ENCODE measurements at places on chromosomes 12 and 14. TPM values are rescaled to one million over a fixed set of nuclear protein-coding genes. Genes with fewer than 3 reads are reported as not detected.

GRCh38 chr12:8108808-8109398, 14.5 kb upstream of the CLEC4A start:
- DNase-seq, result peak; percentile 63

DNA sequence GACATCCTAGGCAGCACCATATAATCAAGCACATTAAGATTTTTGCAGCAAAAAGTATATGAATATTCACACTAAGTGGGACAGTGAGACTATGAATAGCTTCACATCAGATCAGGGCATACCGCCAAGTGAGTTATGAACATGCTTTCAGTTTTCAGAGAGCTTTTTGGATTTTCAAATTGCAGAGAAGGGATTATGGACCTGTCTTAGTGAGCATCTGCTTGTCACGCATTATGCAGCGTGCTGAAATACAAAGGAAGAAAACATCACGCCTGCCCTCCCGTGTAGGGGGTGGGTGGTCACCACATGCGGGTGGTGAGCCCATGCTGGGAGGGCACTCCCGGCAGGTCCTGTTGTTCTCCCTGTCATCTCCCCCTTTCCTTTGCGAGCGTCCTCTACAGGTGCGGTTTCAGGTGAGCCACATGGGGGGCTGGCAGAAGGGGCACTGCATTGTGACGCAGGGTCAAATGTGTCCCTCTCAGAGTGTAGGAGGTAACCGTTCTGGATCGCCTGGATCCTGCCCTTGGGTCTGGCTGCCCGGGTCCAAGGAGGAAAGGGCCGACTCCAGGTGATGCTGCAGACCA, 42.6 kb downstream of the TRAF3 start:
- DNase-seq, result no peak

- peak; percentile 3 for DNase-seq
Measured at GRCh38 chr14:21454843-21455544, 929 bp downstream of the CHD8 start.

GRCh38 chr12:124833693-124834122, 30.0 kb downstream of the SCARB1 start:
- DNase-seq, result no peak

DNA sequence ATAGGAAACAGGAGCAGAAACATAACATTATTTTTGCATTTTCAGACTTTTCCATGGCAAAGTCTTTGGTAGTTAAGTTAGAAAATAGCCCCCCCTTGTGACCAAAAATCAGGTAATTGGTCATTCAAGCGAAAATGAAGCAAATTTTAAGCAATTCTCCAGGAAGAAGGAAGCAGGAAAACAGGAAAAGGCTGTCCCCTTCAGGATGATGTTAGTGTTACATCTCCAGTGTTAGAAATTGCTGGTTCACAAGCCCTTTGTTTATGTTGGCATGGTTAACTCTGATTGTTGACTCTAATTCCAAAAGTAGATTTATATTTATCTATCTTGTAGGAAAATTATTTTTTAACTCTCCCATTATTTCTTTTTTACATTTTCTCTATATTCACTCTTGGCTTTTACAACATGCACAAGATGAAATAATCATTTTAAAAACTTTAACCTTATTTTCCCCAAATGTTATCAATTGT, 18.8 kb upstream of the GAS2L3 start:
- DNase-seq, result peak; percentile 81

GRCh38 chr12:98725476-98726247, 80.6 kb downstream of the APAF1 start:
- peak; percentile 64 for DNase-seq

The AMN gene
- total RNA-seq, result not detected

The C14orf180 gene
- not detected for total RNA-seq

GRCh38 chr14:72479461-72479931, 414.4 kb downstream of the DPF3 start:
- DNase-seq, result peak; percentile 18

- DNase-seq, result no peak
Measured at GRCh38 chr14:31083781-31084180, 57.6 kb upstream of the STRN3 start.

The SLC25A47 gene
- not detected for total RNA-seq

DNA sequence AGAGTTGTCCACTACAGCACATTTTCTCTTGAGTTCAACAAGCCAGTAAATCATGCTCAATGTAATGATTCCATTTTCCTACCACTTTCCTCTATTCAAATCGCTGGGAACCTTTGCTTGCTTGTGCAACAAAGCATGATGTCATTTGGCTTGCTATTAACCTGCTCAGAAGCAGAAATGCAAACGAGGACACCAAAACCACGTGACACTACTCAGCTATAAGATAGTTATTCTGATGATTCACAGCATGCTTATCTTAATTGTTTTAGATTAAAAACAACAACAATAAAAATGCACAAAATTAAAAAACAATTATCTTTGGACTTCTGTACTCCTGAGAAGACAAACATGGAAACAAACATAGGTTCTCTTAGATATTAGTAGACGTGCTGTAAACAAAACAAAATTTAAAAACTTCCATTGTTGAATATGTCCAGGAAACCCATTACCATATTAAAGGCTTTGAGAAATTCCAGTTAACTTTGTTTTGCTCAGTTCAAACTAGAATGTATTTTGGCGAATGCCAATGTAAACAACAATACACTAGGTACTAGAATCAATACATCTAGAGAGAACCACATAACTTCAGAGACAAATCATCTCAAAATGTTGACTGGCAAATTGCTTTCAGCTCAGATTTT, 77.5 kb upstream of the KRAS start:
- DNase-seq, result peak; percentile 53

DNA sequence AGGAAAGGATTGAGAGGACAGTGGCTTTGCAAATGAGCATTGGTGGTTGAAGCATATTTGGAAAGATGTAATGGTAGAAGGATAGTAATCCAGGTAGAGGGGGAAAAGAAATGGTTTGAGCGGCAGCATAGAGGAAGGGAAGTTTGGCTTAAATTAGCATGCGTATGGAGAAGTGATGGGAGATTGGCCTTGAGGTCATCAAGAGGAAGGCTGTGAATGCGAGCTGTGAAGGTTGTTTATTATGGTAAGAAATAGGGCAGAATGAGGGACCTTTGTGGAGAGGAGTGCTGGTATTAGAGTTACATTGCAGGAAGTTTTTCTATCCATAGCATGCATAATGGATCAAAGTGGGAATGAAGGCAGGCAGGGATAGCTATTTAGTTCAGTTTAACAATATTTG, 162.1 kb downstream of the TMTC2 start:
- no peak for DNase-seq

DNA sequence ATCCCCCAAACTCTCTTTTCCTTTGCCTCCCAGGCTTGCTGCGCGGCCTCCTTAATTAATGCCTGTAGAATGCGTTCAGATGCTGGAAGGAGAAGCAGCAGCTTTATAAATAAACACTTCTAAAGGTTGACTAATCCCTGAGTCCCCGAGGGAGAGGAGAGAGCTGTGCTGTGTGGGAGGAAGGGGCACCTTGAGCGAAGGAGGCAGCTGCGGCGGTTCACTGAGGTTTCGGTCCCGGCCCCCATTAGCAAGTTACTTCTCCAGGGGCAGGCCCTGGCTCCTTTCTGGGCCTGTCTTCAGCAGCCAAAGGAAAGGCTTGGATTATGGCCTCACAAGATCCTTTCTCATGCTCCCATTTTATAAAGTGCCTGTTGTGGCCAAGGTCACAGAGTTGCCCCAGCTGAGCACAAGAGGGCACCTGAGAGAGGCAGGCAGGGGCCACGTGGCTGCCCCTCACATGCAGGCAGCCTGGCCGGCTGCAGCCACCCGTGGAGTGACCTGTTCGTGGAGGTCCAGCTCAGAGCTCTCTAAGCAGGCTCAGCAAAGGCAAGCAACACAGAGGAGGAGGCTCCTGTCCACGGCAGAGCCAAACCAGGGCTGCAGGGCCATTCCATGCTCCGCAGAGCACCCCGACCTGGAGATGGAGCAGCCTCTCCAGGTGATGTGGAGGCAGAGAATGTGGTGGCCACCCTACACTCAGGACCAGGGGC, 15.0 kb upstream of the CACNA2D4 start:
- peak; percentile 67 for DNase-seq

The TMEM132C gene
- total RNA-seq, result not detected

GRCh38 chr14:85701763-85702162, 171.8 kb downstream of the FLRT2 start:
- no peak for DNase-seq

GRCh38 chr14:104350463-104351185, 212.2 kb downstream of the KIF26A start:
- DNase-seq, result no peak

DNA sequence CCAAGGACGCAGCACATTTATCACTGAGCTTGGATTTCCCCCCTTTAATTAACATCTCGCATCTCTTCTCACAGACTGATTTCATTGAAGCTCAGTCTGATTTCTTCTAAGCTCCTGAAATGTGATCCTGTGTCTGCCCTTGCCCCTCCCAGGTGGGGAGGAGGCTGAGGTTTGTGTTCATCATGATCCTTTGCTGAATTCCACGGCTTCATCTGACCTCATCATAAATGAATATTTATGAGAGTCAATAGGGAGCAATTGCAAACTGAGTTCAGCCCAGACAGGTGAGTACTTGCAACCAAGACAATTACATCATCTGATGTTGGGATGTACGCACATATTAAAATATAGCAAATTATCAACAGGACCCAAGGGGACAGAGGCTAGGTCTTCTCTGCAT, 72.4 kb downstream of the MAP1LC3B2 start:
- DNase-seq, result peak; percentile 8

- no peak for DNase-seq
Measured at GRCh38 chr14:89845346-89845745, 109.2 kb downstream of the EFCAB11 start.

GRCh38 chr14:89032086-89032649, 207.7 kb downstream of the TTC8 start:
- DNase-seq, result no peak

The AVPR1A gene
- total RNA-seq, result not detected

The OTX2 gene
- not detected for total RNA-seq

GRCh38 chr12:98814254-98814653, 169.2 kb downstream of the APAF1 start:
- DNase-seq, result peak; percentile 47

DNA sequence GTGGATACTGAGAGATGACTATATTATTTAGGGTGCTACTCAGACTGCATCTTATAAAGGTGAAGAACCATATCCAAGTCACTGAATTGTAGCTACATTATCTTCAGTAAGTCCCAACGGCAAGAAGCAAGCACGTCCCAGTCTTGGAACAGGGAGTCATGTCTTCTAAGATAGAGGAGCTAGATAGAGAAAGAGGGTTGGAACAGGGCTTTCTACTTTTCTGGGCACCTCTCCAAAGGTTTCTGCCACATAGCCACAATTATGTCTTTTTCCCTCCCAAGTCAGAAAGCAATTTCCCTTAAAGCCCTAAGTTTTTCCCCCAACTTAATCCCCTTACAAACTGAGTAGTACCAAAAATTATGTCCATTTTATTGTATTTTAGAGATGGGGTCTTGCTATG, 22.4 kb downstream of the MAPK1IP1L start:
- peak; percentile 86 for DNase-seq

The GRIN2B gene
- not detected for total RNA-seq

The B3GNT4 gene
- 0.34 TPM for total RNA-seq

All from M059J (cell line).